WERI-Rb-1 (cell line): ENCODE measurements at places on chromosomes 16 and 17.

GRCh38 chr16:81204798-81205680 is 33.5 kb upstream of the BCO1 start:
- peak; percentile 9 for DNase-seq

- no peak for DNase-seq
These were observed 5.1 kb downstream of the PRSS8 start for GRCh38 chr16:31130336-31130891.

GRCh38 chr17:80213643-80213975 is 6.5 kb downstream of the SGSH start:
- DNase-seq: no peak

DNA sequence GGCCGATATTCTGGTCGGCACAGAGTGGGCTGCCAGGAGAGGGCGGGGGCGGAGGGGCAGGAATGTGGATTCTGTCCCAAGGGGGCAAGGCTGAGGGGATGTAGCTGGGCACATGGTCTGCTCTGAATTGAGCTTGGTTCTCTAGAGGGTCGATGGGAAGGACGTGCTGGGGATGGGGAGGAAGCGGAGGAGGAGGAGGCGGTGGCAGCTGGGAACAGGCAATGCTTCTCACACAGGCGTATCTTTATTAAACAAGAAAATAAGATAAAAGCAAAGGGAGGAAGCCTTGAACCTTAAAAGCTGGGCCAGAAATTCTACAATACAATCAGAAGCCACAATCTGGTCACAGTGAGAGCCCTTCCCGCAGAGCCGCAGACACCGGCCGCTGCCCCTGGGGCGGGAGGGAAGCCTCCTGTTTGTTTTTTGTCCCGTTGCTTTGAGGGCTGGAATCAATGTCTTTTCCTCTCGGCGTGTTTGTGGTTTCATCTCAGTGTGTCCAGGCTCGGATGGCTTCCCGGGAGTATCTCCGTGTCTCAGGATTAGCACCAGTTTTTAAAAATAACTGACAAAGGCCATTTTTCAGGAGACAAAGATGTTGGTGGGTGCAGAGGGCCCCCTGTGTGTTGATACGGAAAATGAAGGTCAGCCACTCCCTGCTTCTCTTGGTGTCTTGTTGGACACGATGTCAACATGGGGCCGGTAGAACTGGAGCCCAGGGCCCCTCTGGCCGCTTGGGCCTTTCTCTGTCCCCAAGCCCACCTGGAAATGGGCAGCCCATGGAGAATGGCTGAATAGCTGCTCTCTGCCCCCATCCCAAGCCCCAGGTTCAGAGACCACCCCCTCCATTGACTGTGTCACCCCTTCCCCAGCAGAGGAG is 12.3 kb upstream of the SLC7A5 start:
- no peak for DNase-seq

GRCh38 chr16:85871756-85872155 is 27.2 kb upstream of the IRF8 start:
- DNase-seq: no peak

DNA sequence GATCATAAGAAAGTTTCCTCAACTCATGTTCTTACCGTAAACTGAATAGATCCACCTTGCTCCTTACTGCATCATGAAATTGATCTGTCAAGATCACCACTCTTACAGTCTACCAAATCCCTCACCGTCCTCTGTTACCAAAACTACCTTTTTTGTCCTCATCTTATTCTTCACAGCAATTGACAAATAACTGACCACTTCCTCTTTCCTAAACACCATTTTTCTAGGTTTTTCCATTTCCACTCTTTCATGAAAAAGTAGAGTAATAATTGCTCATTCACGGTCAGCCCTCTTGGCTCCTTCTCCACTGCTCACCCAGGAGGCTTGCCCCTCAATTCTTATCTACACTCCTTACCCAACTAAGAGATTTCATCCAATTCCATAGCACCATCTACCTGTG is 44.9 kb downstream of the ABCA5 start:
- no peak for DNase-seq

DNA sequence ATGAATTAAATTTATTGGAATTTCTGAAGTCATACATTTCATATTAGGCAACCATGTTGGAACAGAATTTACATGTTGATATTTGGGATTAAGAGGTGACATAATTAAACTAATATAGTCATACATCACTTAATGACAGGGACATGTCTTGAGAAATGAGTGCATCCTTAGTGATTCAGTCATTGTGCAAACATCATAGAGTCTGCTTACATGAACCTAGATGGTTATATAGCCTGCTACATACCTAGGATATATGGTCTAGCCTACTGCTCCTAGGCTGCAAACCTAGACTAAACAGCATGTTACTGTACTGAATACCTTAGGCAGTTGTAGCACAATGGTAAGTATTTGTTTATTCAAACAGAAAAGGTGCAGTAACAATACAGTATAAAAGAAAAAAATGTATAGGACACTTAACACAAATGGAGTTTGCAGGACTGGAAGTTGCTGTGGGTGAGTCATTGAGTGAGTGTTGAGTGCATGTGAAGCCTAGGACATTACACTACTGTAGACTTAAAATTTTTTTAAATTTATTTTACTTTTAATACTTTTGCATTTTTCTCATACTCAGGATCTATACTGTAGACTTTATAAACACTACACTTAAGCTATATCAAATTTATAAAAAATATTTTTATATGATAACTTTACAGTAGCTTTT is 85.6 kb downstream of the OMG start:
- no peak for DNase-seq

DNA sequence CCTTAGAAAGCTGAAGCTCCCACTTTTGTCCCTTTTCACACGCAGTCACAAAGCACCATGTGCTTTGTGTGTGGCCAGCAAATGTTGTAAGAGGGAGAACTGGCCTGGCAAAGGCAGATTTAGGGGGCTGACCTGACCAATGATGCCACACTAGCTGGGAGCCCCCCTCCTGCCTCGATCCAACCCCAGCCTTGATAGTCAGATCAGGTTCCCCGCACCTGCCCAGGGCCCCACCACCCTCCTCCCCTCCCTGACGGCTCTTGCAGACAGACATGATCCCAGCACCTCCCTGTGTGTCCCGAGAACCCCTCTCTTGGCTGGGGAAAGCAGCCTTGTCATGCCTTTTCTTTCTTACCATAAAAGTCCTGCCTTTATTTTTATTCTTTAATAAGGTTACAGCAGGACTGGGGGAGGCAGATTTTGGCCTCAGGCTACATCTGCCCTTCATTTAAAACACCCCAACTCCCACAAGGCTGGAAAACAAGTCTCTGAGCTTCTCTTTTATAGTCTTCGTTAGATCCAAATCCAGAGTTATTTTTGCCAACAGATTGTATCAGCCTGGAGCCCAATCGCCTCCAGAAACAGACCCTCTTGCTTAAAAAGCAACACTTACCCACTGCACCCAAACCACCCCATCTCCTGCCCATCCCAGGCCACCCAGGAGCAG is 201.8 kb upstream of the CDH5 start:
- no peak for DNase-seq

DNA sequence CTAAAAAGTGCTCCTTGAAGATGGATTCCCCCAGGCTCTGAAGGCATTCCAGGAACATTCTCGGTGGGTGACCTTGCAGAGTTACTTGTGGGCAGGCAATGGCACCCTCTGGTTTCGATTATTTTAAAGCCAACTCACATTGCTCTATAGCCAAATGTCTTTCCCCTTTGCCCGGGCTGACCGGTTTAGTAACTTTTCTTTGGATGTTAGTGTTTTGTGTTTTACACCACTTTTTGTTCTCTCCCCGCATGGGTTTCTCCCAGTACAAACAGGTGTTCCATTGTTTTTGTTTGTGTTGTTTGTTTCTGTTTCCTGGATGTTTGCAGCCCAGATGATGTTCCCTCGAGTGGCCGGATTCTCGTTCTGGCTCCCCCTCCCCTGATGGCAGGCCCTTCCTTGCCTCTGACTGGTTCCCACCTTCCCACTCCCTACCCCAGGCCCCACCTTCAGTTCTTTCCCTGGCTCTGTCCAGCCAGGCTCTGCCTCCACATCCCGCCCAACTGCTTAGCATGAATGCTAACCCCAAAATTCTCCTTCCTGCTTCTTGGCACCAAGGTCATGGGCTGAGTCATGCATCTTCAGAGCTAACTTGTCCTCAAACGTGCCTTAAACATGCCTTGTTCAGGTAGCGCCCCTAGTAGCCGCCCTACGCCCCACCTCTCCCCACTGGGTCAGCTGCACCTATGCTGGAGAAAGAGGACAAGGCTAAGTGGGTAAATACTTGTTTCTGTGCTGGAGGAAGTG is 40.6 kb downstream of the ELAC2 start:
- no peak for DNase-seq

DNA sequence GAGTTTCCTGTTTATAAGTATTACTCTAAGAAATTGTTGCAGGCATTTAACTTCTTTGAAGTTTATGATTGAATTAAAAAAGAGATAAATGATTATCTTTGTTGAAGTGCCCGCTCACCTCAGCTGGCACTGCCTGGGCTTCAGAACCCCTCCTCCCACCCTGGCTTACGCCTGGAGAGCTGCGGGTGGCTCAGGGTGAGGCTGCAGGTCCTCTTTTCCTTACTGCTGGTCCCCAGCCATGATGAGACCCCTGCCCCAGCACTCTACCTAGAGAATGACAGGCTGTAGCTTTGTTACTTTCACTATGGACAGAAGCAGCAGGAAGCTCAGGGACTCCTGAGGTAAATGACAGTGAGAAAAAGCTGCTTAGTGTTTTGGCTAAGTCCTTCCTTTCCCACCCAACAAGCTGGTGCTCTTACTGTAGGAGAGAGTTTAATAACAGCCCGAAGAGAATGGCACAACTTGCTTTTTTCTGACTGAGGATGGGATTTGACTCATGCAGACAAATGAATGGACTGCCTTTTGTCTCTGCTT is 62.1 kb downstream of the EPN2 start:
- DNase-seq: peak; percentile 40

- DNase-seq: no peak
These were observed 2.9 kb upstream of the CYBA start for GRCh38 chr16:88653596-88654362.

DNA sequence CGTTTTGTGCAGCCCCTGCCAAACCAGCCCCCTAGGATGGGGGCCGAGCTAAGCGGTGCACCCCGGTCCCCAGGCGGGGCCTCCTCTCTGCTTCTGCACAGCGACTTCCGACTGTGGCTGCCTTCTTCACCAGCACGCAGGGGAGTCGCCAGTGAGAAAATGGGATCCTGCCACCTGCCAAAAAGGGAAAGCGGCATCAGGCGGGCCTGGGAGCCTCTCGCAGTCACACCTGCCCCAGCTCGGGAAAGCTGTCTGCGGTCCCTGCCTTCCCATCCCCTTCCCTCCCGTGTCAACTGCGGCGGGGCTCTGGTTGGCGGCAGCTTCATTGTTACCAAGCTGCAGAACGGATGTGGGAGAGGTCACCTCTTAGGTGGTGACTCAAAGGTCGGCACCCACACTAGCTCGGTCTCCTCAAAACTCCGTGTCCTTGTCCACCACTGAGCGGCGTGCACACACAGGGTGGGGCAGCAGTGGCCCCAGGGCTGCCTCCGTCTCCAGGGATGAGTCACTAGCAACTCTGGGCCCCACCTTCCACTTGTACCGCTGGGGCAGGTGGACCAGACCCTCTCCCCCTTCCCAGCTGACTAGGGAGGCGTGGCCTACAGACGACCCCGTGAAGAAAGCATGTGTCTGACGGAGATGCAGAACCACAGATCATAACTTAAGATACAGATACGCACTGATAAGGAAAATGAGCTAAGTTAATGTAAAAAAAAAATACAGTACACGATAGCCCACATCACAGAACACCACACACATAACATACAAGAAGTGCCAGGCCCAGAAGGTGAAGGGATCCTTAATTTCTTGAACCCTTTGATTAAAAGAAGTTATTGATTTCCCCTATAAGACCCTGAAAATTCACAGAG is 1.5 kb upstream of the PCYT2 start:
- no peak for DNase-seq

- no peak for DNase-seq
These were observed 14.9 kb upstream of the KCNJ12 start for GRCh38 chr17:21361020-21361809.

DNA sequence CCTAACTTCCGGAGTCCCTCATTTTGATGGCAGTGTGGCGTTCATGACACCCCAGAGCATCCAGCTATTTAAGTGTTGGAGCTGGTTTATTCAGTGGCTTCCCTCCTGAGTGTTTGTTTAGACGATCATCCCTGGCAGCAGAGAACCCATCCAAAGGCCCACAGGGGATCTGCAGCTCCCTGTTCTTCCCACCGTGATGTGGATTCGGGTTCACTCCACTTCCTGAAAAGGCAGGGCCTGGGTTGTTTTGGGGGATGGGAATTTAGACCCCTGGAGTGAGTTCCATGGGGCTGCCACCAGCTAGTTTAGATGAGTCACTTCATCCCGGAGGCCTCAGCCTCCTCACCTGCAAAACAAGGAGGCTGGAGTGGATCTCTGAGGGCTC is 2.3 kb downstream of the KSR1 start:
- no peak for DNase-seq

GRCh38 chr16:373848-374615 is 3.7 kb upstream of the MRPL28 start:
- no peak for DNase-seq

DNA sequence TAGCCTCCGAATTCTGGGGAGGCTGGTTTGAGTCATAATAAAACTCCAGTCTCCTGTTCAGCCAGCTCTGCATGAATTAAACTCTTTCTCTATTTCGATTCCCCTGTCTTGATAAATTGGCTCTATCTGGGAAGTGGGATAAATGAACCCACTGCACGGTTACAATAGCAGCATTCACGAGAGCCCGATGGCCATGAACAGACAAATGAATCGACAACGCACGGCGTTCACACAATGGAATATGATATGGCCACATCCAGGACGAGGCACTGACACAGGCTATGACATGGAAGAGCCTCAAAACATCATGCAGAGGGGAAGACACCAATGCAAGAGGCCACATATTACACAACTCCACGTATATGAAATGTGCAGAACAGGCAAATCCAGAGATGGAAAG is 5.6 kb upstream of the CARD14 start:
- DNase-seq: no peak

GRCh38 chr16:63323055-63323454 is 1286.8 kb upstream of the CDH8 start:
- no peak for DNase-seq

GRCh38 chr17:64983708-64984107 is 64.4 kb upstream of the LRRC37A3 start:
- DNase-seq: no peak

- DNase-seq: no peak
These were observed 43.2 kb upstream of the CCL1 start for GRCh38 chr17:34406226-34406625.

GRCh38 chr17:8057691-8058114 is 18.8 kb downstream of the ALOX15B start:
- DNase-seq: peak; percentile 73
